Stimulated activated CD8-positive, alpha-beta memory T cell treated with anti-CD3 and anti-CD28 coated beads, Interleukin-4, amount 100 ng/mL, for 1 hour (primary cell): ENCODE measurements at places on chromosomes 7 and 10.

DNA sequence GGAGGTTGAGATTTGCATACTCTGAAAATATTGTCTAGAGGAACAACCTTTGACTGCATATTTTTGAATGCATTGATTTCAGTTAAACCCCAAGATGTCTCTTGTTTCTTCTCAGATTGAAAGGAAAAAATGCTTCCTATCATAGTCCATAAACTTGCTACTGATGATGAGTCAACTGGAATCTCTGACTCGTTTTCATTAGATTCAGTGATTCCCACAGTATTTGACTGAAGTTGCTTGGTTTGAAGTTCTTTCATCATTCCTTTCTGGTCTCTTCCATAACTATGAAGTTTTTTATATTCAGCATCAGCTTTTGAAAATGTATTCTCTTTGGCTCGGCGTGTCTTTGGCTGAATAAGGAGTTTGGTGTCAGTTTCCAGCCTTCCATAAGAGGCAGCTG, 10.7 kb downstream of the PEX1 start:
- no peak for DNase-seq

- DNase-seq: peak; percentile 22
Observed at GRCh38 chr7:55309040-55309991, 55.8 kb upstream of the LANCL2 start.

DNA sequence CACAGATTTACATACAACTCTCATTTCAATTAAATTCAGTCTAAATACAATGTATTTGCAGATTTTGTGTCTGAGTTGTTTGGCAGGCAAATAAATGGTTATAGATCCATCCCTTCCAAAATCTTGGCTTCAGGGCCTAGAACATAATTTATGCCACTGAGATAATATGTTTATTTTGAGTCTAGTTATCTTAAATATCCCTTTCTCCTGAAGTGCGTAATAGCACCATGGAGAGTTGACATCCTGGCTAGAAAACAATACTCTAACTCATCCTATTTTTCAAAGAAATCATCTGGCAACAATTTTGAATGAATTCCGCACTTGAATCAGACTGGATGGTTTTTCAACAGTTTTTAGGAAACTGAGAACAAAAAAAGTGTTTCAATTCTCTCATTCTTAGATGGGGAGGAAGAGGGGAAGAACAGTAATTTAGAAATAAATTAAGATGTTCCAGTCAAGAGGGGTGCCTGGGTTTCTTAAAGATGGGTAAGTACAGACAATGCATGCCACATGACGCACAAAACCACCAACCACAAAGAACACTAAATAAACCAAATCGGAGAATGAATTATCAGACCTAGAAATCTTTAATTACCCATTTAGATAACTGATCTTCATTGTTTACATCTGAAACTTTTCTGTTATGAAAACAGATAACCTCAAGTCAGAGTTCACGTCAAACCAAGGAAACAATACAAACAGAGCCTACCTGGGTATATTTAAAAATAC, 228.7 kb upstream of the PTN start:
- DNase-seq: no peak

DNA sequence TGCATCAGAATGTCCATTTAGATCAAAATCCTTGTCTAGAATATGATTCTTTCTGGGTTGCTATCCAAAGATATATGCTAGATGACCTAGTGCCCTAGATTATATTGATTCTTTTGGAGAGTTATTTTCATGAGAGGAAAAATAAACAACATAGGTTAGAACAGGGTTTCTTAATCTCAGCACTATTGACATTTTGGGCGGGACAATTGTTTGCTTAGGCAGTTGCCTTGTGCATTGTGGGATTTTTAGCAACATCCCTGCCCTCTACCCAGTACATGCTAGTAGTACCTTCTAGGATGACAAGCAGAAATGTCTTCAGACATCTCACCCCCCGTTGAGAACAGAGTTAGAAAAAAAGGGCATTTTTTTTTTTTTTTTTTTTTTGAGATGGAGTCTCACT, 25.1 kb upstream of the LAMB1 start:
- no peak for DNase-seq

GRCh38 chr10:28012990-28013515, 14.2 kb upstream of the ODAD2 start:
- no peak for DNase-seq

GRCh38 chr7:69959789-69960499, 361.7 kb downstream of the AUTS2 start:
- no peak for DNase-seq

- DNase-seq: no peak
Observed at GRCh38 chr7:78379148-78379547, 580.6 kb downstream of the PHTF2 start.

- DNase-seq: no peak
Observed at GRCh38 chr10:30018496-30018895, 40.9 kb downstream of the JCAD start.

- DNase-seq: no peak
Observed at GRCh38 chr7:142383841-142384492, 126.1 kb upstream of the PRSS58 start.

- DNase-seq: no peak
Observed at GRCh38 chr7:122511268-122511667, 187.6 kb downstream of the RNF133 start.

GRCh38 chr10:95833042-95833610, 74.6 kb upstream of the CC2D2B start:
- DNase-seq: no peak

DNA sequence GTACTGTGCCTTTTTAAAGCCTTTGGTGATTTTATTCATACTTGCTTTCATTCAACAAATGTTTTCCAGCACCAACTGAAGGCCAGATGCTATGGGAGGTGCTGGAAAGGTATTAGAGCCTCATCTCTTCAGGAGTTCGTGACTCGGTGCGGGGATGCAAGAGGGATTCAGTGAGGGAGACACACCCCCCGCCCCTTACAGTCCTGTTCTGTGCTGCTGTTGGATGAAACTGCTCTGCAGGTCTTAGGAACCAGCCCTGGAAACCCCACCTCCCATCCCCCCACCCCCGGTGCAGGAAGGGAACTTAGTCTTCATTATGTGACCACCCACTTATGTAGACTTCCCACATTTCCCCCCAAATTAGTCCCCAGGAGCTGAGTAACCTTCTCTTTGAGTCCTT, 110.4 kb downstream of the INSYN2A start:
- DNase-seq: no peak
